ENCODE measurements at places on chromosomes 4 and X.

GRCh38 chr4:69881173-69881773 is 21.3 kb upstream of the SULT1E1 start:
- peak; percentile 29 for DNase-seq

DNA sequence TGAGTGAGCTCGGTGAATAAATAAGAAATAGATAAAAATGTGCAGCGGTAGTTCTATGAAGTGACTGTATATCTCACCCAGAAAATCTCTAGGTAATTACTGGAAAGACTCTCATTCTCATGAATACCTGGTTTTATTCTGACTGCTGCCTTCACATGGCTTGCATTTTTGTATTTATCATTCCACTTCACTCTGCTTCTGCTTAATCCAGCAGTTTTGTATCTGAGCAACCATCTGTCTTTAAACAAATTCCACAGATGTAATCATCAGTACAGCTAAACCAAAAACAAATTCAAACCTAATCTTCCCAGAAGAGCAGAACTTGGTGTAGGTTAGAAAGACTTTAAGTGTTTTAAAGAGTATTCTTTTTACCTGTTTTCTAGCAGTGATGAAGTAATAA is 11.2 kb upstream of the ALB start:
- DNase-seq, result no peak

GRCh38 chrX:39845233-39845632 is 252.5 kb downstream of the BCOR start:
- DNase-seq, result no peak

- DNase-seq, result no peak
These were observed 127.1 kb downstream of the INPP4B start for GRCh38 chr4:142718981-142719380.

DNA sequence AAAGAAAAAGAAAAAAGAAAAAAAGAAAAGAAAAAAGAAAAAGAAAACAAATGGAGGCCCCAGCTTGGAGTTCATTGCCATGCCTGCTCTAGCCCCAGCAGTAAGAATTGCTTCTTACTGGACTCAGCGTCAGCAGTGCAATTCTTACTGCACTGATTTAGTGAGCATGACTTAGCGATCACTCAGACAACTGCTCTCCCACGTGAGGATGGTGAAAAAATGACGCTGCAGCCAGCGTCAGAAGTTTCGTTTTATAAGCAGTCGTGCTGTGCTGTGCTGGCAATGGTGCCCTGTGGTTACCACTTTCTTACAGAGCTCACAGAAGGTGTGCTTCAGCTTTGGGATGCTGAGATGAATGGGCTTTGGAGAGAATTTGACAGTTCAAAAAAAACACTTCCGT is 68.3 kb upstream of the DDX3X start:
- no peak for DNase-seq

DNA sequence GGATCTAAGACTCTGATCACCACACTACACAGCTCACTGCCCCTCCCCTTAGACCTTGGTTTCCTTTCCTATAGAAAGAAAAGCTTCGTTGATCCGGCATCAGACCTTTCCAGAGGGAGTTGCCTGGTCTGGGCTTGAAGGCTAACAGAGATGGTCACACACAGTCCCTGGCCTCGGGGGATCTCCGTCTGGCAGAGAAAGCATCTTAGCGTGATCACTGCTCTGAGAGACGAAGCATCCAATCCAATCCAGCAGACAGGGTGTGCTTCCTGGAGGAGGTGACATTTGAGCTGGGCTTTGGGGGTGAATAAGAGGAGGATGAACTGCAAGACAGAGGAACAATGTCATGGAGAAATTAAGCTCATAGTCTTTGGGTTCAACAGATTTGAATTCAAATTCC is 49.5 kb downstream of the HTRA3 start:
- no peak for DNase-seq

- no peak for DNase-seq
These were observed 83.4 kb upstream of the NKX1-1 start for GRCh38 chr4:1489639-1489995.

- no peak for DNase-seq
These were observed at the start of gene AMER1 for GRCh38 chrX:64205441-64205734. TSS of gene AMER1 (minus strand) at chrX:64205708. CDS start at chrX:64193286, 12,422 bp downstream.

- no peak for DNase-seq
These were observed 3.6 kb upstream of the LIMCH1 start for GRCh38 chr4:41534404-41534803.

DNA sequence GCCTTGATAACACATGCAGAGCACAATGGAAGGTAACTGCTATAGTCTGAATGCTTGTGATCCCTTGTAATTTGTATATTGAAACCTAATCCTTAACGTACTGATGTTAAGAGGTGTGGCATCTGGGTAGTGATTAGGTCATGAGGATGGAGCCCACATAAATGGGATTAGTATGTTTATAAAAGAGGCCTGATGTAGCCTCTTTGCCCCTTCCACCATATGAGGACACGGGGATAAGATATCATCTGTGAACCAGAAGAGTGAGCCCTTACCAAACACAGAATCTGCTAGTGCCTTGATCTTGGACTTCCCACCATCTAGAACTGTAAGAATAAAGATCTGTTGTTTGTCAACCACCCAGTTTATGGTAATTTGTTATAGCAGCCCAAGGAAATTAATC is 1074.2 kb upstream of the INTU start:
- no peak for DNase-seq

- no peak for DNase-seq
These were observed 97.3 kb downstream of the RS1 start for GRCh38 chrX:18574591-18574990.

DNA sequence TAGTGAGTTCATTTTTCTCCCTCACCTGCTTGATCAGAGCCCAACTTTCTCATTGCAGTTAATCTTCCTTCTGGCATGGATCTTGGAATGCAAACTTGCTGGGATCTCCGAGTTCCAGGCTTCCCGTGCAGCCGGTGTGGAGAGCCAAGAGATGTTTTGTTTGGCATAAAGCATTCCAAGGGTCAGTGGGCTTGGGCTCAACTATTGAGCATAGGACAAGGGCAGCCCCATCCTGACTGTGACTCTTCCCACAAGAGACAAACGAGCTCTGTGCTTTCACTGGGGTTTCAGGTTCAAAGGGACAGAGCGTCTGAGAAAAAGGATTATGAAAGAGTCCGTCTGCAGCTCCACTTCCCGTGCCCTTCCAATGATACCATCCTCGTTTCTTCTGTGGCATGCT is 10.5 kb downstream of the TLR7 start:
- no peak for DNase-seq

DNA sequence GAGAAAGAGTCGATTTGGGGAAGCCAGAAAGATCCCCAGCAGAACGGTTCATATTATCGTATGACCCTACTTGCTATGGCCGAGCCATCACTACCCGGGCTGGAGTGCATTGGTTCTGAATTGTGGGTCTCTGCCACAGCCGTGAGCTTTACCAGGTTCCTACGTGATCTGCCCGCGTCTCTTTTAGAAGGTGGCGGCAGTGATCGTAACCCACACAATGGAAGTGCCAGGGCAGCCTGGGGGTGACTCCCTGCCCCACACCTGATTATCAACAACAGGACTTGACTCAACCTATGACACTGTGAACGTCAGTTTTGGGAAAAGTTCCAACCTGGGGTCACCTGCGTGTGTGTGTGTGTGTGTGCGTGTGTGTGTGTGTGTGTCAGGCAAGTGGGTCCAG is 90.8 kb downstream of the SHOX start:
- DNase-seq, result no peak

DNA sequence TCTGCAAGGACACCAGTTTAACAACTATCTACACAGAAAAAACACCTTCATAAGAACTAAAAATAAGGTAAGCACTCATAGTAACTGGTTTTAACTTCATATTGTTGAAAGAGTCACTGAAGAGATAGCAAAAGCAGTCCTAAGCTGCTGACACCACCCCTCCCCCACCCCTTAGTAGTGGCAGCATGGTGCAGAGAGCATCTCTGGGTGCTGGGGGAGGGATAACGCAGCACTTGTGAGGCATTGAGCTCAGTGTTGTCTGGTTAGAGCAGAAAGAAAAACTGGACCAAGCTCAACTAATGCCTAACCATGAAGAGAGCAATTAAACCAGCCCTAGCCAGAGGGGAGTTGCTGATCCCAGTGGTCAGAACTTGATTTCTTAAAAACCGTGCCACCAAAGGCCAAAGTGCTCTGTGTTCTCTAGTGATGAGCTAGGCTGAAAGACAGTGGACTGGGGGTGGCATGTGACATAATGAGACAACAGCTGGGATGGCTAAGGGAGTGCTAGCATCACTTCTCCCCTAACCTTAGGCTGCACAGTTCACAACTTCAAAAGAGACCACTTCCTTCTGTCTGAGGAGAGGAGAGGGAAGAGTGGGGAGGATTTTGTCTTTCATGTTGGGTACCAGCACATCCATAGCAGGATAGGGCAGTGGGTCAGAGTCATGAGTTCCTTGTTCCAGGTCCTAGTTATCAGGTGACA is 669.3 kb downstream of the PDHA2 start:
- no peak for DNase-seq

- DNase-seq, result no peak
These were observed 223.9 kb upstream of the EPHA5 start for GRCh38 chr4:65893957-65894755.

DNA sequence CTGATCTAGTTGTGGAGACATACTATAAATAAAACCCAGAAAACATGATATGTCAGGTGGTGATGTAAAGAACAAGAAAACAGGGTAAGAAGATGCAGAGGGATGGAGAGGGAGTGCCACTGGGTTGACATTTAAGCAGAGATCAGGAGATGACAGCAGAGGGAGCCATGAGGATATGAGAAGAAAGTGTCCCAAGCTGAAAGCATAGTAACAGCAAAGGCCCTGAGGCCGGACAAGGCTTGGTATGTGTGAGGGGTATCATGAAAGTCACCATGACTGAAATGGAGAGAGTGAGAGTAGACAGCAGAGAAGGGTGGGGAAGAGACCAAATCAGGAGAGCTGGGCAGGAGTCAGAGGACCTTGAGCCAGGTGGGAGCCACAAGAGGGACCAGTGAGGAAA is 3.4 kb downstream of the GPKOW start:
- no peak for DNase-seq

DNA sequence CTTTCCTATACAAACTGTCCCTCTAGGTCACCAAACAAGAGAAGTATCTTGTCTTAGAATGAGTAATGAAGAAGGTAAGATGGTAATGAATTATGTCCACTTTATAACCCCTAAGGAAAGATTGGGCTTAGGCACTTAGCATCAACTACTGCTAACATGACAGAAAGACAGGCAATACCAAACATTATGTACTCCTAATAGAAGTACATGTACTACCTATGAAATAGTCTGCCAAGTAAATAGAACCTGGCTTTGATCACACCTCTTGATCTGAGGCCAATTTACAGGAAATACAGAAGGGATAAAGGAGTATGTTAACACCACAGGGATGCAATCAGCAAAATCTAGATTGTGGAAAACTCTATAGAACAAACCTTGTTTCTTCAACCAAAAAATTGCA is 14.1 kb upstream of the PCYT1B start:
- no peak for DNase-seq

DNA sequence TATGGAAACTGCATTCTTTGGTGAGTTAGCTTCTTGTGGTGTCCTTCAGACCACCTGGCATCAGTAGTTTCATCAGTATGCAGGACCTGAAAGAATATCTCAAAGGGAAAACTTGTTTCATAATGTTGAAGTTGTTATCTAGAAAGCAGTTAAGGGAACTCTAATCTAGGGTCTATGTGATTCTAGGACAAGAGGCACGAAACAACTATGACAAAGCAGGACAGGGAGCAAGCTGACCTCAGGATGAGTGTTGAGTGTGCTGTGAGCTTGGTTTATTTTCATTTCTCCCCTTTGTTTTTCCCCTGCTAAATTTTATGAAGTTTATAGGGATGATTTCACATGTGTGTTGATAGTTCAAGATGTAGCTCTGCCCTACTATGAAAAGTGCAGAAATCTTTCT is 65.7 kb downstream of the MXRA5 start:
- no peak for DNase-seq

Measured in SW 1271 (cell line).